ENCODE measurements at places on chromosomes 7 and 10.
A peak's percentile ranks its signal among the peaks of the same experiment; 100 is the strongest.

- DNase-seq = no peak
Observed at GRCh38 chr7:91811236-91811635, 69.3 kb downstream of the MTERF1 start.

GRCh38 chr10:11866199-11866925, 43.2 kb downstream of the PROSER2 start:
- no peak for DNase-seq

DNA sequence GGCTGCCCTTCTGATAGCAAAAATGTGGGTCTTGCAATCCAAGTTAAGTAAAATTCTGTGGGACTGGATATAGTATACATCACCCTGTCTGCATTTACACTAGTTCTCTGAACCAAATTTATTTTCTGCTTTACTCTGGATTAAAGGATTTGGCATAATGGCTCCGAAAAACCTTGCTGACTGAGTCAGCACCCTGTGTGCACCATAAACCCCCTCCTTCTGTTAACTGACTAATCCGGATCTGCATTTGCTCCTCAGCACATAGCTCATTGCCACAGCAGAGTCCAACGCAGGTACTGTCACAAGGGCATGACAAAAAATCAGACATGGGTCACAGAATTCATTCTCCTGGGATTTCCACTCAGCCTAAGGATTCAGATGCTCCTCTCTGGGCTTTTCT, 1.3 kb downstream of the OR2A5 start:
- no peak for DNase-seq

DNA sequence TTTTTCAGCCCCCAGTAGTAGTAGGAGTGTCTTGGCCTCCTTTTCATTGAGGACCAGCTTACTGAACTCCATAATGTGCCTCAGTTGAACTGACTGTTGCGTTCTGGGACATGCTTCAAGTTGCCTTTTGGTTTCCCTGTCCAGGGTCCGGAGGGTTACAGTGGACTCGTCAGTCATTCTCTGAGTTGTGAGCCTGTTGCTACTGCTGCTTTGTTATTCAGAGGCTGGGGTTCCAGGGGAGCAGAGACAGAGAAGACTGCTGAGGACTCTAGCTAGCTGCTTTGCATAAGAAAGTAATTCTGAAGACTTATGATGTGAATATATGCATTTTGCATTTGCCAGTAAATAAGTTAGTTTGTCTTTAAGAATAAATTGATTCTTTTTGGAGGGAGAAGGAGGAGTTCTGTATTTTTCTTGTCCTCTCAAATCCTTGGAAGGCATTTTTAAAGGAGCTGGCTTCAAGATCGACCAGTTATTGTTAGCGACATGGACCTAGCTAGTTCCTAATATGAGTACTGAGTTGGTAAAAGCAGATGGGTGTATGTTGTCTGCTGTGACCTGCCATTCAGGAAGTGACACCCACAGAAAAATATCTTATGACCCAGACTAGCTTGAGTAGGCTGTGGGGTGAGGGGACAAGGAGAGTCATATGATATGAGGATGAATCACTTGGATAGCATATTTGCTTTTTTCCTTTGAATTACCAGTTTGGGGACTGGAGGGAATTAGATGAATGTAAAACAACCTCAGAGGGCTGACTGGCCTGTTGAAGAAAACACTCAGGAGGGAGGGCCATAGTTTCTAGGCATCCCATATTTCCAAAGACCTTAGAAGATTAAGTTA, 8.3 kb downstream of the PI4K2A start:
- DNase-seq = no peak

DNA sequence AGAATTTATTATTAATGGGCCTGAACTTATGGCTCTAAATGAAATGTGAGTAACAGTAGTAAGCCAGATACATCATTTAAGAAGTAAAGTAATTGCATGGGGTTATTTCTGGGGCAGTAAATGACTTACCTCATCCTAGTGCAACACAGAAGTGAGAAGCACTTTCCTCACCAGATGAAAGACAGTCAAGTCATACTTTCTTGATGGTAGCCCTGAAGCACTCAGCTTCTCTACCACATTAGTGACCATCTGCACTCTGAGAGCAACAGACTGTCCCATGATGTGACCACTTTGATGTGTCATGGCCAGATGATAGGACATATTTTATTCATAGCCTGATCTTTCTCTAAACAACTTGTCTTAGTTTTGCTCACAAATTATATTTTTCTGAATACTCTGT, 369.5 kb upstream of the PHF14 start:
- DNase-seq = no peak

DNA sequence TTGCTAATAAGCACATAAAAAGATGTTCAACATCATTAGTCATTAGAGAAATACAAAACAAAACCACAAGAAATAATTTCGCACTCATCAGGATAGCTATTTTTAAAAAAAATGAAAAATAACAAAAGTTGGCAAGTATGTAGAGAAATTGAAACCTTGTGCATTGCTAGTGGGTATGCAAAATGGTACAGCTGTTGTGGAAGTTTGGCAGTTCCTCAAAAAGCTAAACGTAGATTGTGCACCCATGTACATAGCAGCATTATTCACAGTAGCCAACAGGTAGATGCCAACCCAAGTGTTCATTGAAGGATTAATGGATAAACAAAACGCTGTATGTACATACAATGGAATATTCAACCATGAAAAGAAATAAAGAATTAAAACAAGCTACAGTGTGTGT, 35.3 kb upstream of the STARD3NL start:
- no peak for DNase-seq

DNA sequence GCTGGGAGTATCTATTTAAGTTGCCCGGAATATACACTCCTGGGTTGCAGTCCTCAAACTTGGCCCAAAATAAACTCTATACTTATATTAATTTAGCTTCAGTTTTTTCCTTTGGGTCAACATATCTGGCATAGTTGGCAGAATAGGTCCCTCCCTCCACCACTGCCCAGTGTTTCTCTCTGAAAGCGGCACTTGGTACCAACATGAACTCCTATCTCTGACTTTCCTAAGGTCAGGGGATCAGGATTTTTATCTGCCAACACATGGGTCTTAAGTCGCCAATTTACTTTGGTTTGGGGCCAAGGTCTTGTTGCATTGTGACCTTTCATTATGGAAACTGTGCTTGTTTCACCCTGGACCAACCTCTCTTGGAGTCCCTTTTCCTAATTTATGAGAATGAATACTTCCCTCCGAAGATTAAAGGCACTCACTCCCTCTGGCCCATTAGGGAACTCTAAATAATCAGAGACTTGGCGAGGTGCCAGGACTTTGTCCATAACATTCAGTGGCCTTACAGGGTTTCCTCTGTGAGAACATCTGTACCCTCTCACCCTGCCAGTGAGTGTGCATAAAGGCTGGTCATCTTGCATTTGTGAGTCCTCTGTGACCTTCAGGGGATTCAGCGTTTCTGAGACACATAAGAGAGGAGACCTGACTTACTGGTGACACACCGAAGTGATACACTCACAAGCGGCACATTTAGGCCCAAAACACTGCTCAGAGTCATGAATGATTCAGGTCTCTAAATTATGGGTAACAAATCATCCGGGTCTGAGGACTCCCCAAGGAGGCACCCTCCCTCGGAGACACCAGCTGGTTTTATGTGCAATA, 19.7 kb upstream of the FKBP9 start:
- peak; percentile 48 for DNase-seq

GRCh38 chr10:67788028-67788886, 49.7 kb downstream of the DNAJC12 start:
- peak; percentile 77 for DNase-seq

- DNase-seq = peak; percentile 92
Observed at GRCh38 chr10:119270762-119271366, 63.5 kb downstream of the GRK5 start.

- no peak for DNase-seq
Observed at GRCh38 chr10:121792198-121792597, 135.6 kb downstream of the ATE1 start.

DNA sequence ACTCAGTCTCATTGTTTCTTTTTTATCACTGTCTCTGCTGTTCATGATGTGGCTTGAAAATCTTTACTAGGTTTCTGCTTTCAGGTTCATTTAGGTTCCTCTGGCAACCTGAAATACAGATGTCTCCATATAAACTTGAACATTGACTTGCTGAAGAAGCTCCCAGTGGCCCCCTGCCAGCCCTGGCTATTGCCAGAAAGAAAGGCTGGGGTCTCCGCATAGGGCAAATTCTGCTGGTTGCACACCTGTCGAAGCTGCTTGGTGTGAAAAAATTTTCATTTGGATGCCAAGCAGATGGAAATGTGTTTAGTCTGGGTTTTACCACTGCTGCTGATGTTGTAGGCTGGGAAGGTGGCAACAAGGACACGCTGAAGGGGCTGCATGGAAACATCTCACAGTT, 826.7 kb upstream of the GHITM start:
- DNase-seq = no peak

DNA sequence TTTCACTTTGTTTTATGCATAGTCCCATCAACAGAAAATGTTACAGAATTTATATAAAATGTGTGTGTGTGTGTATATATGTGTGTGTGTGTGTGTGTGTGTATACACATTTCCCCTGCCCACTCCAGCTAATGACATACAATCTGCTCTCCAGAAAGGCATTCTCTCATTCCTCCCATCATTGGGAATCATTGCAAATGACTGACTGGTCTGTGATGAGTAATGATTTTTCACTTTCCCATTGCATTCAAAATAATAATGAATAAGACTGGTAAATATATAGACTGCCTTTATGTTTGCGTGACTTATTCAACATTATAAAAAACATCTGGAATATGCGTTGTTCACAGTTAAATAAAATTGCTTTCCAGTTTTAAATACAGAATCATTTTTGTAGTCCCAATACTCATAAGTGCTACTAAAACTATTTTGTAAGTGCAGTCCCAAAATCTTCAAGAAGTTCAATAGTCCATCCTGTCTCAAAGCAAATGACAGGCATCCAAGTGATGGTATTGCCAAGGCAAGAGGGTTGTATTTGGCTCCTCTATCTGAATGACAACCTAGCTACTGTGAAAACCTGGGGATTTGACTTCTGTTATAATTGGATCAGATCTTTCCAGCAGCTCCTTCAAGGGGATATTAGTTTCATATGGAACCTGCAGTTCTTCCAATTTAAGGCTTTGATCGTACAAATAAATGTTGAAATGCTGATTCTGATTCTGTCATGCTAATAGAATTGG, 150.9 kb downstream of the POLR1F start:
- DNase-seq = no peak

GRCh38 chr7:105047932-105048331, 33.9 kb downstream of the KMT2E start:
- DNase-seq = no peak

- DNase-seq = no peak
Observed at GRCh38 chr10:127690176-127690835, 46.7 kb upstream of the FOXI2 start.

- no peak for DNase-seq
Observed at GRCh38 chr10:15035385-15036301, 8.1 kb upstream of the OLAH start.

DNA sequence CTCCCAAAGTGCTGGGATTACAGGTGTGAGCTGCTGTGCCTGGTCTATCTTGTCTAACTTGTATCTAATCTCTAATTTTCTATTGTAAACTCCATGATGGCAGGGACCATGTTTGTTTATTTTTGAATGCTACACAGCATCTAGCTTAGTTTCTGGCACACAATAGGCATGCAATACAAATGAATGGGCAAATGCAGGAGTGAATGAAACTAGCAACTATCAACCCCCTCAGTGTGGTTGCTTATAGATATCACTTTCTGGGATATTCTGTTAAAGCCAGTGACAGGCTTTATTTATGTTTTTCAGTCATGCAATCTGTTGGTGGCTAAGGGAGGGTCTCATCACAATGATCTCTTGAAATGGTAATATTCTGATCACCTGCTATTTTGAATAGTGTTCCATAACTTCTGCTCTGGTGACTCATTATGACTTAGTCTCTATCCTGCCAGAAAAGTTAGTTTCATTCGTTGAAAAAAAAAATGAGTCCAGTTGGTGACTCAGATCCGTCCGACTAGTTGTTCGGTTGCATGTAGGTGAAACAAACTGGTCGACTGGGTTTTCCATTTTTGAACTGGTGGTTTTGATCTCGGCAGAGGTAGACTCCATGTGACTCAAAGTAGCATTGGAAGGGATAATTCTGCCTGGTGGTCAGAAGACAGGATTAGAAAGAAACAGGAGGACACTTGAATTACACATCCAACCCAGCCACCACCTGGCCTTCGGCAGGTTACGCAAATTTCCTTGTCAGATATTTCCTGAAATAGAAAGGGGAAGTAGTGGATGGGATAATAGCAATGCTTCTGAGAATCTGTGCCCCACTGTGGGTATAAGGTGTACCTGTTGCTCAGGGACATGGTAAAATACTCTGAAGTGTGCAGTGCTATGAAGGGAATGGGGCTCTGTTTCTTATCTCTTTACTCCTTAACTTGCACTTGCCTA, 76.8 kb downstream of the GATA3 start:
- no peak for DNase-seq

- no peak for DNase-seq
Observed at GRCh38 chr7:119344466-119344865, 928.5 kb upstream of the KCND2 start.

DNA sequence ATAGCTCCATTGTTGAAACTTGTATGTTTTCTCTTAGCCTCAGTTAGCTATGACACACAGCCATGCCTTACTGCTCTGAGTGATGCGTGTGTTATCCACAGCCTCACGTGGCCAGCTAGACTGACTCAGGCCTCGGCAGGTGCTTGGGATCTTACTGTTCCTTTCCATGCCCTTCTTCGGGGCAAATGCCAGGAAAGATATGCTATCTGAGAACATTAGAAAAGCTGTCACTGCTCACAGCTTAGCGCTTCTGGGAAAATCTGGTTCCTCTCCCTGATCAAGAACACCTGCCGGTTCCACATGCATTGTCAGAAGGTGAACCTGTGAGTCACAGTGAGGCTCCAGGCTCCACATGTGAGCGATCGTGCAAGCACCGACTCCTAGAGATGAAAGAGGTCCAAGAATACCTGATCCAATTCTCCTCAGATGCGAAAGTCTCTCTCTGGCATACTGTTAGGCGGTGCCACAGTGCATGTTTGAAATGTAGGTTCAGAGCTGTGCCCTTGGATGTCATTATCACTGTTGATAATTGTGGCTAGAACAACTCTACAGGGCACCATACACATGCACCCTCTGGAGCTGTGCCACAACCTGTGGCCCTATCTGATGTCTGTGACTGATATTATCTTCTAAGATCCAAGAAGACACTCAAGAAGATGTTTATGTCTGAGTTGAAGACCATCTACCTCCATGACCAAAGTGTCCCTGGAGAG, 247.8 kb upstream of the IGFBP3 start:
- no peak for DNase-seq

GRCh38 chr10:94607111-94607510, 61.5 kb downstream of the HELLS start:
- DNase-seq = no peak

- DNase-seq = no peak
Observed at GRCh38 chr7:96679886-96680285, 29.8 kb downstream of the SEM1 start.

GRCh38 chr10:42776681-42777080, 5.9 kb upstream of the BMS1 start:
- no peak for DNase-seq

DNA sequence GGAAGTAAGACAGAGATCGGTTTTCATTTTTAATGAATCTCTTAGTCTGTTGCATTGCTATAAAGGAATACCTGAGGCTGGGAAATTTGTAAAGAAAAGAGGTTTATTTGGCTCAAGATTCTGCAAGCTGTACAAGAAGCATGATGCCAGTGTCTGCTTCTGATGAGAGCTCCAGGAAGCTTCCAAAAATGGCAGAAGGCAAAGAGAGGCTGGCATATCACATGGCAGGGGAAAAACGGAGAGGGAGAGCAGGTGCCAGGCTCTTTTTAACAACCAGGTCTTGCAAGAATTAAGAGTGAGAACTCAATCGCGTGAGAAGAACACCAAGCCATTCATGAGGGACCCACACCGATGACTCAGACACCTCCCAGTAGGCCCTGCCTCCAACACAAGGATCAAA, 125.0 kb upstream of the THSD7A start:
- no peak for DNase-seq

Data from Right ventricle myocardium superior (tissue), 1 donor.